ENCODE measurements at places on chromosomes 6 and 20. TPM values are rescaled to one million over a fixed set of nuclear protein-coding genes. Genes with fewer than 3 reads are reported as not detected.
A peak's percentile ranks its signal among the peaks of the same experiment; 100 is the strongest.

Gene IL17F
- not detected for polyA plus RNA-seq

Gene PTK6
- 0.36 TPM for polyA plus RNA-seq

Gene EDN3
- not detected for polyA plus RNA-seq

DNA sequence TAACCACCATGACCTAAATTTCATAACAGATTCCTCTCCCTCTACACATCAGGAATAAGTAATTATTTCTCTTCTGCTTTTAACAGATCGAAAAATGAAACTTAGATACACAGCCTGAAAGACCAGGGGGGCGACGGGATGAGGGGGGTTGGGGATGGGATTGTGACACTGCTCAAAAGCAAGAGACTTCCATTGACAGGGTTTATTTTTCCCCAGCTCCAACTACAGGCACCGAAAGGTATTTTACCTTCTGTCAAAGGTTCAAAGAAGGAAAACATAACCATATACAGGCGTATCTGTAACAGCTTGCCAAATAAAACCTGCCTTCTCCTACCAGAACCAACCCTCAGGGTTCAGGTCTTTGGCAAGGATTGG, 1.3 kb downstream of the EPHA7 start:
- no peak overlapping the region for H3K27ac ChIP-seq
- H3K4me1 ChIP-seq: peaks cover 24% of the 10 kb centered on the region
- DNase-seq: no peak
- H3K36me3 ChIP-seq: no peaks in the 10 kb centered on the region

- H3K36me3 ChIP-seq: no peaks in the 10 kb centered on the region
- no peak overlapping the region for H3K27ac ChIP-seq
- H3K4me3 ChIP-seq: no peak overlapping the region
Observed at GRCh38 chr6:6125495-6125894, 118.8 kb upstream of the NRN1 start.

DNA sequence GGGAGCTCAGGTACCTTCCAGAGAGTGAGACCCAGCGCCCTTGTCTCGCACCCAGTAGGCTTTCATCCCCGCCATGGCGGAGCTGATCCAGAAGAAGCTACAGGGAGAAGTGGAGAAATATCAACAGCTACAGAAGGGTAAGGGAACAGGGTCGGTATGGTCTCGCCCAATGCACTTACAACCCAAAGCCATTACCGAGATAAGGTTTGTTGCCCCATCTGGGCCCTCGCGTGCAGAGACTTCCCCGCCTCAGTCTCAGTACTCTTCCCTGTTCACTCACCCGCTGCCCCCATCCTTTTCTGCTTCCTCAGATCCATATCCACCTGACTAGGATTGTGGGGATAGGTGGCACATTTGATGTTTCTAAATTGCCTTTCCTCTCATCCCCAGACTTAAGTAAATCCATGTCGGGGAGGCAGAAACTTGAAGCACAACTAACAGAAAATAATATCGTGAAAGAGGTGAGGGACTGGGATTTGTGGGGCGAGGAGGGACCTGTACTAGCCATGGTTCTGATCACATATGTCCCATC, 449 bp downstream of the PFDN6 start:
- peaks cover 7% of the 10 kb centered on the region for H3K36me3 ChIP-seq
- H3K4me3 ChIP-seq: peak overlapping the region; percentile 83
- peaks cover 23% of the 10 kb centered on the region for H3K4me1 ChIP-seq
- H3K27me3 ChIP-seq: no peaks in the 10 kb centered on the region
- H3K27ac ChIP-seq: peak overlapping the region; percentile 87
